ENCODE measurements at places on chromosomes 12 and 14.

GRCh38 chr14:102930138-102930752 is 7.8 kb downstream of the AMN start:
- no peak for DNase-seq

DNA sequence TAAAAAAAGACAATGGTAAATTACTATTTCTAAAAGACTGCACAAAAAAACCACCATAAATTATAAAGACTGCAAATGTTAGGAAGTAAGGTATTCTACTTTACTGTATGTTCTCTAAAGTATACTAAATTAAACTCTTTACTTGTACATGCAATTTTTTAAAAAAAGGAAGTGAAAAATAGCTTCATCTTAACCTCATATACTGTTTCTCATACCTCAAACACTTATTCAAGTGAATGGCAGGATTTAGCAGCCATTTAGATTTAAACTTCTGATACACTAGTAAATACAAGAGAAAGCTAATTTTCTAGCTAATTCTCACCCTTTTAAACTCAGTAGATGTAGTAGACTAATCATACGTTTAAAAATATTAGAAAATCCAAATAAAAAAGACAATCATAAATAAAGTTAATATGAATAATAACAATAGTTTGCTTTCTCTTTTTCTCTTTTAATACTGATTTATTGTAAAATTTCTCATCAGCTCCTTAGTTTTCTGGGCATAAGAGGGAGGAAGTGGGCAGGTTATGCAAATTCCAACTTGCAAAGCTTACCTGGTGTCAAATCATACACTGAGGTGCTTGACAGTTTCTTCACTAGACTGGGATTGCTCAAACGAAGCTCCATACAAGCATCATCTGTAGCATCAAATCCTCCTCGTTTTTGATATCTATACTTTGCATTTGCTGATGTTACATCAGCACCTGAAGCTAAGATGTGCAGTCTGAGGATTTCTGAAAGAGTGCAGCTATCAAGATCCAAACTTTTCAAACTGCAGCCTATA is 71.0 kb upstream of the CFL2 start:
- DNase-seq, result no peak

- DNase-seq, result no peak
These were observed 9.6 kb downstream of the GNS start for GRCh38 chr12:64749461-64750200.

DNA sequence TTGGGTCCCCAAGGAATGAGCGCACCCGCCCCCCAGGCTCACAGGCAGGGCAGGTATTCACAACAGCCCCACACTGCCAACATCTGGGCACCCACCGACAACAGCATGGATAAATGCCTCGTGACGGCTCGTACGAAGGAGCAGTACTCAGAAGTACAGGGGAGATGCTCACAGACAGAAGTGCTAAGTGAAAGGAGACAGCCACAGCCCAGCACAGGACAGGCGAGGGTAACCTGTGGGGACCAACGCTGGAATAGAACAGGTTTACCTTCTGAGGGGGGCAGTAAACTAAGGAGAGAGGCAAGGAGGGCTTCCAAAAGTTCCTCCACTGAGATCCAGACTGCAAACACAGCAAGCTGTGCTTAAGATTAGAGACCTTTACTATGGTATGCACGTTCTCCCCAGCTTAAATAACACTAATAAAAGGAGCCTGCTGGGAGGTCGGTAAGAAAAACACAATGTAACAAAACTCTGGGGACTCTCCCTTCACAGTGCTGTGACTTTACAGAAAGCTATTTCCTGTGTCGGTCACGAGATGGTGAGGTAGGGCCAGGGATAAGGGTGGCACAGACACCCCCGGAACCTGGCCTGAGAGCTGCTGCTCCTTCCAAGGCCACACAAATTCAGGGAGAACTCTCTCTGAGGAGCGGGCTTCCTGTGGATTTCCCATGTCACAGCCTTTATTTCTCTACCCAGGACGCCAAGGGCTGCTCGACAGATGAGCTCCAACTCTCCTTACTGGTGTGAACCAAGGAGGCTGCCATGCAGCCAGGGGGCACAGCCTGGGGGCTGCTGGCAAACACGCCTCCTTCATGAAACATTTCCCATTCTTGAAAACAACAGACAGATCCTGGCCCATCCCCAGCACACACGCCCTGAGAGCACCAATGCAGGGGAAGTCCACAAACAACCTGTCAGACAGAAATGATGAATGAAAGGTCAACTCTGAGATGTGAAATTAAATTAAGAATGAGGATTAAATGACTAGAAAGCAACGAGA is 26.3 kb downstream of the SLC15A4 start:
- no peak for DNase-seq

DNA sequence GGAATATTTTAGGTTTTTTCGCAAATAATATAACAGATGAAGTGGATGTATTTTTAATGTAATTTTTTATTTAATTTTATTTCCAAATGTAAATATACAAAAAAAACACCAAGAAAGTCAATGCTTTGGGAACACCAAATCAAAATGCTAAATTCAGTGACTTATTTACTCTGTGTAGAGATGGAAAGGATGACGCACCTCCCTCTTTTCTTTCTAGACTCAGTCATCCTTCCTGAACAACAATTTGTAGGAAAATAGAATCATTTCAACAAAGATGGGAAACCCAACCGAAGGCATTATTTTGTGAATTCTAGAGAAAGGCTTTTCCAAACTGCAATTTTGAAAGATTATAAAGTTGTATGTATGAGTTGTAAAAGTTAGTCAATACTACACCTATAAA is 57.7 kb downstream of the CCER1 start:
- DNase-seq, result no peak

DNA sequence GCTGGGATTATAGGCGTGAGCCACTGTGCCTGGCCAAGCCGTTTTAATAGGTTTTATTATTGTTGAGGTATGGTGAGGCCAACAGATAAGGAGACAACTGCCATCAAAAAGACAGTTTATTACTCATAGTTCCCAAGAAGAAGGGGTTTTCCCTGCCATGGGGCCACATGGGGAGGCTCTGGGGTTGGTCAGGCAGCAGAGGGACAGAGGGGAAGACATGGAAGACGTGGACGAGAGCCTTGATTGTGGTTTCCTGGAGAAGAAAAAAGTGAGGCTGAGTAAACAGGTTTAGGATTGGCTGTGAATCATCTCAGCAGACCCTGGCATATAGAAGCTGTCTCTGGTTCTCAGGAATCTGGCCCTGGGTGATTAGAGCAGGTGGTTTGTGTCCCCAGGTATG is 69.9 kb downstream of the FOXN4 start:
- DNase-seq, result no peak

- no peak for DNase-seq
These were observed 28.0 kb upstream of the NAA30 start for GRCh38 chr14:57362361-57362760.

- DNase-seq, result no peak
These were observed 80.0 kb downstream of the SINHCAF start for GRCh38 chr12:31245822-31246469.

DNA sequence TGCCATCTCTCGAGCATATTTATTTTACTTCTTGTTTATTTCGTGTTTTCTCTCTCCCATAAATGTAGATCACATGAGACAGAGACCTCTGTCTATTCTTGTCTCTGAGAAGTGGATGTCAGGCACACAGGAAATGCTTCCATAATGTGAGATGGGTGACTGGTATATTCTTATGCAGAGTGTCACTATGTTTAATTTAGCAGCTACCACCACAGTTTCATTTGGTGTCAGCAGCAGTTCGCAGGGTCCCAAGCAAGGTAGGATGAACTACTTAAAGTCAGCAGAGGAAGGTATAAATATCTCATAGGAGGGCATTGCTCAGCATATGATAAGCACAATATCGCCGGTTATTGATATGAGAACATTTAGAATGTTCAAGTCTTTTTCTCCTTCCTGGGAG is 180.9 kb upstream of the CNTN1 start:
- DNase-seq, result no peak

GRCh38 chr12:8890313-8891085 is 23.8 kb upstream of the PHC1 start:
- no peak for DNase-seq

DNA sequence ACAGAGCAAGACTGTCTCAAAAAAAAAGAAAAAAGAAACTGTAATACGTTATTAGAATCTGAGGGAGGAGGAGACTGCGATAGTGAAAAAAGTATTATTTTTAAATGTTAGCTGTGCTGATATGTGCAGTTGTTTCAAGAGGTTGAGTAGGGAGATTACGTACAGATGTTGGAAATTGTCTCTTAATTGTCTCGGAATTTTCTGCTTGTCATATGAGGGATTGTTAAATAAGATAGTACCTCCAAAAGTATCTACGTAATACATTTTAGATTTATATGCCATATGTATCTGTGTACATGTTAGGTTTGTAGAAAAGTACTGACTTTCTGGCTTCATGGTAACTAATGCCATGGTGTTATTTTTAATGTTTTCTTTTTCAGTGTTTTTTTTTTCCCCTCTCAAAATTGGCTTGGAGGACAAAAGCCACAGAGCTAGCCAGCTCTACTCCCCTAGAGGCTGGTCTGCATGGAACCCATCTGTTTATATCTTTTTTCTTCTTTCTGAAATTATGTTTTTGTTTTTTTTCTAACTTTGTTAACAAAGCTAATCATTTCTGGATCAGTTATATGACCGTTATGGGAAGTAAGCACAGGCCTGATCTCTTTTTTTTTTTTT is 3.4 kb downstream of the RIMKLB start:
- DNase-seq, result no peak
